ENCODE measurements at places on chromosomes 3 and 15.

- no peak for DNase-seq
These were observed 14.1 kb upstream of the HRH1 start for GRCh38 chr3:11140030-11140712.

GRCh38 chr3:166340604-166341266 is 503.5 kb upstream of the BCHE start:
- no peak for DNase-seq

GRCh38 chr15:47116698-47117097 is 600.6 kb upstream of the SEMA6D start:
- no peak for DNase-seq

DNA sequence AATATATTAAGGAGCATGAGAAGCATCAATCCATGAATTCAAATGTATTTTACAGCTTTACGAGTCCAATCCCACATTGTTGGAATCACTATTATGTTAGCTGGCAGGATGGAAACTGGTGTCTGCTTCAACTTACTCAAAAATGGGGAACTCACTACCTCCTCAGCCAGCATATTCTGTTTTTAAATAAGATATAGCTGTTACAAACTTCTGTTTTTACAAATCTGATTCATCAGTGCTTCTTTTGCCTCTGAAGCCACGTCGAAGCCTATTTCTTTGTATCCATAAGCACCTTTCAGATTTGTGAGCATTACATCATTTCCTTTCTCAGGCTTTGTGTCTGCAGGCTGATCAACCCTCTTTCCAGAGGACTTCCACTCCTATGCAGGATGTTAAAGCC is 105.9 kb downstream of the TPRG1 start:
- DNase-seq, result no peak

DNA sequence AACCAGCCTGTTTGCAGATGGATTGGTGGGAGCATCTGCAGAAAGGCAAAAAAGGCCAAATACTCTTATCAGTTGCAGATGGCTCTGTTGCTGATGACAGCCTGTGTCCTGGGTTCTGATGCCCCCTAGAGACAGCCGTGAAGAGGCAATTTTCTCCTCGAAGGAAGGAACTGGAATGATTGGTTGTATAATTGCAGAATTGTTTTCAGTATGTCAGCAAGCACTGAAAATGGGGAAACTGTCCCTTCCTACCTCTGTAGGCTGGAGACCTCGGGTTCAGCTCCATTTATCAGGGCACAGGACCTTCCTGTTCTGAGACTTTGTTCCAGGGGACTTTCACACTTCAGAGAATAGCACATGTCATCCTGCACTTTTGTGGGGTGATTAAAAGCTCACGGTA is 103.0 kb downstream of the PGPEP1L start:
- DNase-seq, result no peak

GRCh38 chr15:98609144-98609852 is 39.0 kb upstream of the IGF1R start:
- DNase-seq, result no peak

DNA sequence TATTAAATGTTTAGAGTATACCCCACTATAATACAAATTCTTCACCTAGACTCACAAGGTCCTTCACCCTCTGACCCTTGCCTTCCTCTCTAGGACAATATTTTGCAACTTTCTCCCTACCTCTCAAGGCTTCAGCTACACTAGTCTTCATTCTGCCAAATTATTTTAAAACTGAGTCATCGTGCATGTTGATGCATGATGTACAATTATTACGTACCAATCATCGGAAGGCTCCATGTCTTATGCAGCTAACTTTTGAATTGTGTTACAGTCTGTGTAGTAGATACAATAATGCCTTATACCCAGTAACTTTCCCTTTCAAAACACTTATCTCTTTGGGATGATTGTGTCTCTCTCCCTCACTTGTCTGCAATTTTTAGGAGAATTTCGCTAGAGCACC is 98.5 kb upstream of the ROBO2 start:
- DNase-seq, result no peak

- DNase-seq, result no peak
These were observed 217.2 kb upstream of the CGNL1 start for GRCh38 chr15:57158997-57159668.

DNA sequence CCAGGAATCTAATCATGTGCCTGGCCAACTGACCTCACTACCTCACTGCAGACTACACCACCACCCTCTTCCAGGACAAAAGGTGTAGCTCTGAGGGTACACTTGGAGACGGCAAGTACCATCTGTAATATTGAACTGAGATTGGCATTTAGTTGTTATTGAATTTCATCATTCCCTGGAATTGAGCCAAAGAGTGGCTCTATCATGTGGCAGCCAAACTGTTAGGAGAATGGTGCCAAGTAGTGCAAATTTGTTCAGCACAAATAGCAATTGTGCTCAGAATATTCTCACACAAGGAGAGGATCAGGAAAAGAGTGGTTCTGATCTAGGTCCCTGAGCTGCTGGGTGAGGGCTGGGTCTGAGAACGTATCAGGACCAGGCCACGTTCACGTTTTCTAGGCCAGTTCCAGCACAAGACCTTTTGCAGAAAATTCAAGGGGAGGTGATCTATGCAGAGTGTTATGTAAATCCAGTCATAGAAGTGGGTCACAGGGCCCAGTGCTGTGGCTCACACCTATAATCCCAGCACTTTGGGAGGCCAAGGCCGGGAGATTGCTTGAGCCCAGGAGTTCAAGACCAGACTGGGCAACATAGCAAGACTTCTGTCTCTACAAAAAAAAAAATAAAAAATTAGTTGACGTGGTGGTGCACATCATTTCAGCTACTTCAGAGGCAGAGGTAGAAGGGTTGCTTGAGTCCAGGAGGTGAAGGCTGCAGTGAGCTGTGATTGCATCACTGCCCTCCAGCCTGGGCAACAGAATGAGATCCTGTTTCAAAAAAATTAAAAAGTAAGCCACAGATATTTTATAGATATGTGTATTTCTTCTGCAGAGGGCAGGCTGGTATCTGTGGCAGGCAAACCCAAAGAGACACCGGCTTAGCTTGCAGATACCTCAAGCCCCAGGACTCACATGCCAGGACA is 31.9 kb upstream of the CFAP161 start:
- DNase-seq, result no peak

GRCh38 chr3:41698898-41699297 is 263.0 kb downstream of the ULK4 start:
- DNase-seq, result no peak

- no peak for DNase-seq
These were observed 187.4 kb downstream of the GOLGA6L6 start for GRCh38 chr15:20353966-20354883.

GRCh38 chr3:152558386-152558785 is 276.5 kb upstream of the P2RY1 start:
- no peak for DNase-seq

- DNase-seq, result no peak
These were observed 66.5 kb upstream of the CMTM7 start for GRCh38 chr3:32325201-32325600.

GRCh38 chr15:28919201-28919635 is 33.4 kb downstream of the APBA2 start:
- DNase-seq, result no peak

DNA sequence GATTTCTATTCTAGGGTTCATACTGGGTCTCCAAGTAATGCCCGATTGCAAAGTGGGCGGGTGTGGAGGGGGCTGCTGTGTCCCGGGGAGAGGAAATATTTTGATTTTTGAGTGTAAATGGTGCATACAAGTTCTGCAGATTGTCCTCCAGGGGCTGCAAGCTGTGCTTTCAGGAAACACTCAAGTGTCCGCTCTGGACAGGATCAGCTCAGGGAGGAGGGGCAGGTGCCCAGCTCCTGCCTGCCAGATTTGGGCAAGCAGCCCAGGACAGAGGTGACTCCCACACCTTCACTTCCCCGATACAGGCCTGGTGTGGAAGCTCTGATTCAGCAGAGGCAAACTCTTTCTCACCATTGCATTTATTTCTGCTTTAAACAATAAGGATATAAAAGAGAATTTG is 142.7 kb downstream of the ALDH1A2 start:
- DNase-seq, result no peak

GRCh38 chr3:120795017-120795648 is 52.6 kb downstream of the GTF2E1 start:
- DNase-seq, result peak; percentile 31

GRCh38 chr3:54836871-54837270 is 91.0 kb downstream of the LRTM1 start:
- DNase-seq, result no peak

DNA sequence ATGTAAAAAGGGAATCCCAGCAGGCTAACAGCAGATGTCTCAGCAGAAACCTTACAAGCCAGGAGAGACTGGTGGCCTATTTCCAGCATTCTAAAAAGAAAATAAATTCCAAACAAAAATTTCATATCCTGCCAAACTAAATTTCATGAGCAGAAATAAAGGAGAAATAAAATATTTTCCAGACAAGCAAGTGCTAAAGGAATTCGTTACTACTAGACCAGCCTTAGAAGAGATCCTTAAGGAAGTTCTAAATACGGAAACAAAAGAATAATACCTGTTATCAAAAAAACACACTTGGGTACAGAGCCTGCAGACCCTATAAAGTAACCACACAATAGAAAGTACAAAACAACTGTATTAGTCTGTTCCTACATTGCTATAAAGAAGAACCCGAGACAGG is 41.4 kb downstream of the HDGFL3 start:
- DNase-seq, result no peak

GRCh38 chr3:188421151-188421821 is 267.3 kb downstream of the LPP start:
- DNase-seq, result peak; percentile 32

DNA sequence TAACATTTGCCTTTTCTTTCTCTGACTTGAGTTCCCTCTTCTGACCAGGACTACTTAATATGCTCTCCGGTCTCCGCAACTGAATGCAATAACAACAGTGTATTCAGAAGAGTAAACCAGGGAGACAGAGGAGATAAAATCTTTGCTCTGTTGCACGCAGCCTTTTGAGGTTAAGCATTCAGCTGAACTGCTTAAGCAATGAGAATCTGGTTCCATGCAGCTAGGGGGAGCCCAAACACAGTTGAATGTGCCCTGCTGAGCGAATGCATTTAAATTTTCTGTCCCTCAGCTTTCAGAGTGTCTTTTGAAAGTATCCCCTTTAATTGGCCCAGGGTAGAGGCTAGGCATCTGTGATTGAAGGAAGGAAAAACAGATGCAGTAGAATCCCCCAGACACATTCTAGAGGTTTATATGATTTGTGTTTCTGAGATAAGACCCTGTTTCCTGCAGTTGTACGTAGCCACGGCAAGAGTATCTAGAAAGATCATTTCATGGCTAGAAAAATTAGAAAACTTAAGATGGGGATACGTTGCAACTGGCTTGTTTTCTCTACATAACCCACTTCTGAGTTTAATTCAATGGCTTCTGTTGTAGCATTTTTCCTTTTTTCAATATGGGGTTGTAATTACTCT is 309.6 kb downstream of the TUSC7 start:
- DNase-seq, result peak; percentile 16

DNA sequence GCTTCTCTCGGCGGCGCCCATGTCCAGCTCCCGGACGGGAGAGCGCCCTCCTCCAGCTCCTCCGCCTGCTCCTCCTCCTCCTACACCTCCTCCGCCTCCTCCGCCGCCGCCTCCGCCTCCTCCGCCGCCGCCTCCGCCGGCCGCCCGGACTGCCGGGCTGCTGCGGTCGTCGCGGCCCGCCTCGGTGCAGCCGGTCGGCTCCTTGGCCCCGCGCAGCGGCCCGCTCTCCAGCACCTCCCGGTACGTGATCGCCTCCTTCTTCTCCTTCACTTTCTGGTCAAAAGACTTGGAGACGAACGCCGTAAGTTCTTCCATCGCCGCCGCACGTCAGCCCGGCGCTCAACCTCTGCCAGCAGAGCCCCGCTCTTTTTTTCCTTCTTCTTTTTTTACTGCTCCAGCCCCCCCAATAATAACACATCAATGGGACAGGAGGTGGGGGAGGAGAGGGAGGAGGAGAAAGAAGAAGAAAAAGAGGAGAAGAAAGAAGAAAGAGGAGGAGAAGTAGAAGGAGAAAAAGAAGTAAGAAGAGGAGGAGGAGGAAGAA is 438 bp downstream of the SHOX2 start:
- no peak for DNase-seq

DNA sequence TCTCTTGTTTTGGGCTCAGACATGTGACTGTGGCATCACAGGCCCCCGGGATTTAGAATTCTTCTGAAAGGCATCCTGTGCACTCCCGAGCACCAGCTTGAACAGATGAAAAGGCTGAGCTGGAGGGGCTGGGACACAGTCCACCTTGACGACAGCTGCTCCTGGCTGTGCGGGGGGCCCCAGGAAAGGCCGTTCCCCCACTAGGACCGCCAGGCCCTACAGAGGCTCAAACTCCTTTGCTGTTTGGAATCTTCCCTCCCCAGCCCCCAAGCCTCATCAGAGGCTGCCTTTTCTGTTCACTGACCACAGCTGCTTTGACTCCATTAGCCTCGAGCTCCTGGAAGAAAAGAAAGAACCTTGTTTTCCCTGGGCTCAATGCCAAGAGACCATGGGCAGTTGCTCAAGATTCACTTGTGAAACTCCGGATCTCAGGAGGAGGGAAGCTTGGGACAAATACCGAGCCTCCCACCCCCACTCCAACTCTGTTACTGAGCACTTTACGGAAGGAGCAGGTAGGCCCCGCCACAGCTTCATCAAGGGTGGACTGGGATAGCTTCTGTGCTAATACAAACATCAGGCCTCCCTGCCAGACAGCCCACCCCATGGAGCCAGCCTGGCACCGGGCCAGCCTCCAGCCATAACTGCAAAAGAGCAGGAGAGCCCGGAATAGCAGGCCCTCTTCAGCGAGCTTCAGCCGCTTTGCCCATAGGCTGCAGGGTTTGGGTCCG is 15.7 kb downstream of the CIDEC start:
- peak; percentile 76 for DNase-seq

GRCh38 chr3:41239587-41239986 is 40.3 kb downstream of the CTNNB1 start:
- DNase-seq, result no peak

- no peak for DNase-seq
These were observed 270.7 kb upstream of the THRB start for GRCh38 chr3:24765399-24765798.

GRCh38 chr3:65776494-65776893 is 262.2 kb downstream of the MAGI1 start:
- DNase-seq, result no peak

- no peak for DNase-seq
These were observed 29.7 kb upstream of the IREB2 start for GRCh38 chr15:78408355-78408640.

DNA sequence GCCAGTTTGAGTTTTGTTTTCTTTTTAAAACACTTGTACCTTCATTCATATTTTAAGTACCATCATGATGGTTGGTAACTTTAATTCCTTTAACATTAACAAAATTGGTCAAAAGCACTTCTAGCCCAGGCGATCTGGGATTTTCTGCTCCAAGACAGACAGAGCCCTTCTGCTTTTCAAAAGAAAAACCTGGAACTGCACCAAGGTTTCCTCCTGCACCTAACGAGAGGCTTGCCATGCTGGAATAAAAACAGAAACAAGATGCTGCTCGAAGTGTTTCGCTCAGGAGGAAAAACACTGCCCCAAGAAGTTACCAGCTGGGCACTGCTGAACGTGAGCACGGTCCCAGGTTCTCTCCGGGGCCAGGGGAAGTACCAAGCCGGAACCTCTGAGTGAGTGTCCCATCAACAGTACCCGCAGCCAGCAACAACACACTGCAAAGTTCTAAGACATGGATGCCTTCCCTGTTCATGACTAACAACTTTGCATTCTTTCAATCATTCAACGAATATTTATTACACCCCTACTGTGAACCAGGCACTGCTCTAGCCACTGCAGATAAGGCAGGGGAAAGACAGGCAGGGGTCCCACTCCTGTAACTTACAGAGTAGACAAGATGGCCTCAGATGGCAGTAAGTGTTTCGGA is 98.8 kb downstream of the XXYLT1 start:
- no peak for DNase-seq

- DNase-seq, result no peak
These were observed 882 bp downstream of the GXYLT2 start for GRCh38 chr3:72888546-72889309.

All from epithelial cell of proximal tubule (primary cell).